ENCODE measurements at places on chromosomes 3 and 15.

GRCh38 chr3:70488816-70489215, 176.4 kb upstream of the MDFIC2 start:
- DNase-seq: no peak

- no peak for DNase-seq
Measured at GRCh38 chr3:126287171-126287535, 70.1 kb downstream of the KLF15 start.

DNA sequence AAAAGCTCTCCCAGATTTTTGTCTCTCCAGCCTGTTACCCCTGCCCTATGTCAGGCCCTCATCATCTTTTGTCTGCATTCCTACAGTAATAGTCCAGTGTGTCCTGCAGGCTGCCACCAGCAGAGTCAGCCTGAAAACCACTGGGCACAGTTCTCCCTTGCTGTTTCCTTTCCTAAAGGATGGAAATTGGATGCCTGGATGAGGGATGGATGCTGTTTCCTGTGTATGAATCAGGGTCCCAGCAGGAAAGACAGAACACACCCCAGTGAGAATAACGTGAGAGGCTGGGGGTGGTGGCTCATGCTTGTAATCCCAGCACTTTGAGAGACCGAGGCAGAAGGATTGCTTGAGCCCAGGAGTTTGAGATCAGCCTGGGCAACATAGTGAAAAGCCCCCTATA, 3.3 kb upstream of the SNX33 start:
- DNase-seq: no peak

DNA sequence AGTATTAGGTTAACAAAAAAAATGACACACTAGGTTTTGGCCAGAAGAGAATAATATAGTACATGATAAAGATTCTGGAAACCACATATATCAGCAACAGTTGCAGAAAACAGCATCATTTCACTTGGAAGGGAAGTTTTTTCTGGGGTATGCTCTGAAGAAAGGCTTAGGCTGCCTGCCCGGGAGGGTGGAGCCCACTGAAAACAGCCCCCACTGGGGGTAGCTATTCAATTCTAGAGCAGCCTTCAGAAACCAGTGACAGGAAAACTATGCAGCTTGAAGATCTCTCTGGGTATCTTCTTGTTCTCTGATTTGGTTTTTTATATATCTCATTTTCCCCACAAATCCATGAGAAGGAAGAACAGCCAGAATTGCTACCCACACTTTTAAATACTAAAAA, 43.2 kb downstream of the ZMAT3 start:
- no peak for DNase-seq

DNA sequence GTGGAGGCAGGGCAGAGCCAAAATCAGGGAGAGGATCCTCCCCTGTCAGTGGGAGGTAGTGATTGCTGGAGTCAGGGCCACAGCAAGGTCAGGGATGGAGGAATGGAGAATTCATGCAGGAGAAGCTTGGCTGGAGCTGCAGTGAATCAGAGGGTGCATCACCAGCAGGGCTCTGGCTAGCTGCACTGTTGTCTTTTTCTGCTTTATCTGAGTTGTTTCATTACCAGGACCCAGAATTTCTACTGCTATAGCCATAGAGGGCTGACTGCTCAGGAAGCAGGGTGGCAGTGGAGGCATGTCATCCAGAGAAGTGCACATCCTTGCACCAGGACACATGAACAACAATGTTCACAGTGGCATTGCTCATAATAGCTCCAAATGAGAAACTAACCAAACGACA, 113.5 kb upstream of the GALNT15 start:
- DNase-seq: no peak

Measured in SIG-M5 (cell line).